BJ (cell line): ENCODE measurements at places on chromosomes 7 and 10.

DNA sequence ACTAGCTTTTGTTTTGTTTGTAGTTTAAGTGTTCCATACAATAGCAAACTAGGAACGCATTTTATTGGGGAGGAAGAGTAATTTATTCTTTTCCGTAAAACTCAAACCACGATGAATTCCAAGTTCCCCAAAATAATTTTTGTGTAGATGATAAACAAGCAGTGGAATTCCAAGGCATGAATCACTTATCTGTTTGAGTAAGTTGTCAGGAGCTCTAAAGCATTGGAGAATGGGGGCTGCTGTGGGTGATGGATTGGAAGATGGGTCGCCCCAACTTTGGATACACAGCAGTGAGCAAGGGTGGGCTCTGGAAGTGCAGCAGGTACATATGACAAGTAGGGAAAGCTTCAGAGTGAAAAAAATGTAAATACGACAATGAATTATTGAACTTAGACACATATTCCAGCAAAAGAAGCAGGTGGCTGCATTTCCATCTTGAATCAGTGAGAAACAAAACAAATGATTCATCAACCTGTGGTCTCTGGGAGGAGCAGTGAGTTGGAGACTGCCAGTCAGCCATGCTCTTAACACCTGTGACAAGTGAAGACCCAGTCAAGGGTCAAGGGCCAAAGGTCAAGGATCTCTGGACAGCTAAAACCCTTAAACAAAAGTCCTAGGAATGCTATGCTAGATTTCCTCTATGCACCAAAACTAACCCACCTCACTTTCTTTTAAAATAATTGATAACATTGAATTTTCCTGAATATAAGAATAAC lies 34.2 kb upstream of the ADRB1 start:
- no peak for DNase-seq

GRCh38 chr10:123097039-123097438 lies 38.7 kb upstream of the HMX3 start:
- DNase-seq, result no peak

DNA sequence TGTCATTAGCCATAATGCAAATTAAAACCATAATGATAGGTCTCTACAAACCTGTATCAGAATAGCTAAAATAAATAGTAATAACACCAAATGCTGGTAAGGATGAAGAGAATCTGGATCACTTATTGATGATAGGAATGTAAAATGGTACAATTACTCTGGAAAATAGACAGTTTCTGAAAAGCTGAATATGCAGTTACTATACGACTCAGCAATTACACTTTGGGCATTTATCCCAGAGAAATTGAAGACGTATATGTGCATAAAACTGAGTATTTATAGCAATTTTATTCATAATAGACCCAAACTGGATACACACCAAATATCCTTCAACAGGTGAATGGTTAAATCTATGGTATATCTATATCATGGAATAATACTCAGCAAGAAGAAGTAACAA lies 7.9 kb downstream of the RPA3 start:
- no peak for DNase-seq

DNA sequence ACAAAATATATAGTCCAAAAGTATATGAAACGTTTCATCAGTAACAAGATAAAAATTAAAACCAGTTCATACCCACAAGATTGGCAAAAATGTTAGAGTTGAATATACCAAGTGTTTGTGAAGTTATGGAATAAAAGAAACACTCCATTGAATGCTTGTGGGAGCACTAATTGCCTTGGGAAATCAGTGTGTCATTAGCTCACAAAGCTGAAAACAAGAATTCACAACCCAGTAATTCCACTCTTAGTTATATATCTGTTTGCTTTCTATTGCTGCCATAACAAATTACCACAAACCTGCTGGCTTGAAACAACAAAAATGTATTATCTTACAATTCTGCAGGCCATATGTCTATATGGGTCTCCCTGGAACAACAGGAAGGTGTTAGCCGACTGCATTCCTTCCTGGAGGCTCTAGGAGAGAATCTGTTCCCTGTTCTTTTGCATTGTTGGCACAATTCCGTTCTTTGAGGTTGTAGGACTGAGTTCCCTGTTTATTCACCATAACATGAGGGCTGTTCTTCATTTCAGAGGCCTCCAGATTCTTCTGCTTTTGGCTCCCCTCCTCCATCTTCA lies 45.7 kb downstream of the SEM1 start:
- DNase-seq, result no peak

GRCh38 chr10:75197066-75197465 lies 13.5 kb upstream of the VDAC2 start:
- DNase-seq, result no peak

GRCh38 chr7:151918510-151918843 lies 37.8 kb upstream of the GALNTL5 start:
- DNase-seq, result no peak

GRCh38 chr10:96820765-96821164 lies 11.3 kb upstream of the LCOR start:
- no peak for DNase-seq

DNA sequence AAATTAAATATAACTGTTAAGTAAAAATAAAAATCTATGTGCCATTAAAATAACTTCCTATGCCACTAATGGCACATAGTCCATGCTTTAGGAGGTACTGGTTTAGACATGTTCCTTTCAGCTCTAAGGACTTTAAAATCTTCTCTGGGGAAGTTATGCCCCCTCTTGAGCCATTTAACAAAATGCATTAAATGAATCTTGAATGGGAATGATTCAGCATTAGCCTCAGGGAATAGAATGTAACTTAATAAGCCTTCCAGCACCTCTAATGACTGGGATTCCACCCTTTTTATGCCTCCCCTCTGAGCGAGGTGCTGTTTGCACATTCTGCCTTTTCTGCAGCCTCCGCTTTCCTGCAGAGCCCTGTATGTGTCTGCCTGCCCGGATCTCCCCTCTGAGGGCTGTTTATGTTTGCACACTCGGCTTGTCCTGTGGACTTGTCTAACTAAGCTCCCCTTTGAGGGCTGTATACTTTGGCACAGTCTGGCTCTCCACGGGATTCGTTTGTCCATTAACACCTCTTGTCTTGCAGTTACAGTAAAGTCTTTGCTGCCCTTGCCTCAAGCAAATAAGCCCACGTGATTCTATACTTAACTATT lies 108.4 kb upstream of the HPS1 start:
- DNase-seq, result no peak

GRCh38 chr7:29612596-29612995 lies 49.0 kb downstream of the PRR15 start:
- peak; percentile 93 for DNase-seq

DNA sequence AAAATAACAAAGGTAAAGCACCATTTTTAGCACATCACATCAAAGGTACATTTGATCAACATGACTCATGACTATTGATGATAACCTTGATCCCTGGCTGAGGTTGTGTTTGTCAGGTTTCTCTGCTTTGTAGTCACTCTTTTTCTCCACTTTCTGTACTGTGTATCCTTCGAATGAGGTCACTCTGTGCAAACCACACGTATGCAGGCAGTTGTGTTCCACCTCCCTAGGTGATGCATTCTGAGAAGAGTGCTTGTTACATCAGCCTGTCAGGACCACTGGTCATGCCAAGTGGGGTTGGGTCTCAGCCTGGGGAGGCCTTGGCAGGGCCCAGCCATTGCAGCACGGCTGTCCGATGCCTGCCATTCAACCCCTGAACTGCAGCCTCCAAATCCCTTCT lies 62.8 kb upstream of the GJD4 start:
- DNase-seq, result no peak

GRCh38 chr7:117384688-117385362 lies 42.5 kb downstream of the ASZ1 start:
- DNase-seq, result no peak

GRCh38 chr10:124683814-124684213 lies 60.4 kb downstream of the FAM53B start:
- DNase-seq, result no peak

DNA sequence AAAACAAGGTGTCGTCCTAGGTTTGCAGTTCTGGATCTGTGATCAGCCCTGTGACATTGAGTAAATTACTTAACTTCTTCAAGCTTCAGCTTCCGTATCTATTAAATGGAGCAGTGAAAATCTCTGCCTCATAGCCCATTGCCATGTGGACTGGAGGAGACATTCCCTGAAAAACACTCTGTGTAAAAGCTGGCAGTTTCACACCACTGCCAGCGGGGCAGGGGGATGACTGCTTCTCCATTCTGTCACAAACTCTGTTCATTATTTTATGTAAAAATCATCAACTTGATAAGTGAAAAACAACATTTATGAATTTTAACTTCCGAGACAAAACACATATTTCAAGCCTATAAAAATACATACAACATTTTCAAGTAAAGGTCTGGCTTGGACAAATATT lies 234.7 kb downstream of the BMPER start:
- no peak for DNase-seq

GRCh38 chr7:26202019-26202990 lies 760 bp downstream of the CBX3 start:
- no peak for DNase-seq

GRCh38 chr10:74924251-74924963 lies 98.0 kb downstream of the KAT6B start:
- DNase-seq, result peak; percentile 97

- no peak for DNase-seq
These were observed 158.3 kb downstream of the FRMD4A start for GRCh38 chr10:14172336-14172950.

- DNase-seq, result no peak
These were observed 24.5 kb upstream of the YWHAG start for GRCh38 chr7:76383089-76383944.

GRCh38 chr10:89301232-89301631 lies 614 bp upstream of the IFIT2 start:
- DNase-seq, result no peak

GRCh38 chr7:151087245-151088018 lies 1.2 kb downstream of the AGAP3 start:
- no peak for DNase-seq

- DNase-seq, result no peak
These were observed 342.5 kb downstream of the PTPRN2 start for GRCh38 chr7:158244873-158245723.

DNA sequence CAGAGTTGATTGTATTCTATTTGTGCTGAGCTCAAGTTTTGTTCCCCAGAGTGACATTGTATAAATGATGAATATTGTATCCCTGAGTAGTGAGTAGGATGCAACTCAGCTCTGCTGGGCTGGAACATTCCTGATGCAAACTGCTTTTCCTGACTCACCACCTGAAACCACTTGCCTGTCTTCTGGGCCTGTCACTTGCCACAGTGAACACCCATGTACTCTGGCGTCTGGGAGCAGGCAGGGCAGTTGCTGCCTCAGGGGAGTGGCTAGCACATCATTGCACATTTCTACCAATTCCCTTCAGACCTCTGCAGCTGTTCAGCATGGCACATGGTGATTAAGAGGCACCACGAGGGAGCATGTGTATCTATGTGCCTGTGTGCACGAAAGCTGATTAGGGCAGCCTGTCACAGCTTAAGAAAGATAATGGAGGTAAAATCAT lies 157.3 kb downstream of the SND1 start:
- DNase-seq, result peak; percentile 30

- DNase-seq, result no peak
These were observed at the start of gene PFKP for GRCh38 chr10:3067118-3067858. PFKP (plus strand) TSS chr10:3067548; CDS start chr10:3067596, 48 bp downstream.

DNA sequence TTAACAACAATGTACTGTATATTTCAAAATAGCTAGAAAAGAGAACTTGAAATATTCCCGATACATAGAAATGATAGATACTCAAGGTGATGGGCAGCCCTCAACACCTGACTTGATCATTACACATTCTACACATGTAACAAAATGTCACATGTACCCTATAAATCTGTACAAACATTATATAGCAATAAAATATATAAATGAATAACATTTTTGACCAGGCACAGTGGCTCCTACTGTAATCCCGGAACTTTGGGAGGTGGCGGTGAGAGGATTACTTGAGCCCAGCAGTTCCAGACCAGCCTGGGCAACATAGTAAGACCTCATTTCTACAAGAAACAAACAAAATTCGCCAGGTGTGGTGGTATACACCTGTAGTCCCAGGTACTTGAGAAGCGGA lies 659.5 kb upstream of the NRP1 start:
- no peak for DNase-seq

- DNase-seq, result no peak
These were observed 104.1 kb upstream of the SLC25A13 start for GRCh38 chr7:96426027-96426426.

DNA sequence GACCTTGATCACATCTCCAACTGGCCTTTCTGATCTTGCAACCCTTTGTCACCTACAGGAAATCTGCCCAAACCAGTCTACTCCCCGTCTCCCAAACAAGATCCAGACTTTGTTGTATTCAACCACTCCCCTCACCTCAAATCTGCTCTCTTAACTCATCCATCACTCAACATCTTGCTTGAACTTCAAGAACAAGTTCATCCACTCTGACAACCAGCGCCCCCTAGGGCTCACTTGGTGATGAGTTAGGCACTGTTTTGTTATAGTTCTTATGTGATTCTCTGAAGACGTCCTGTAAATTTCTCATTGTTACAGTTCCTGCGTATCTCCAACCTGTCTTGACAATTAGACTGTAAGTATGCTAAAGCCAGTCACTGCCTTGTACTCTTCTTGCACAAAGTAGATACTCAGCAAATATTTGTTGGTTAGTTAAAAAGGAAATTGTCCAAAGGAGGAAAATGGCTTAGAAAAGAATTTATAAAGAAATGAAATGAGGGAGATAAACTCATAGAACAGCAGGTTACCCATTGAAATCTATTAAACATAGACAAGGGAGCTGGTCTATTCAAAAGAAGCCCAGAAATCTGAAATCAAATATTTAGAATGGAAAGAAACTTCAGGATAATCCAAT lies 5.3 kb downstream of the FRMD4A start:
- DNase-seq, result no peak

GRCh38 chr7:76377186-76377918 lies 18.6 kb upstream of the YWHAG start:
- DNase-seq, result no peak
